GM12891 (cell line): ENCODE measurements at places on chromosomes 12 and 14.

DNA sequence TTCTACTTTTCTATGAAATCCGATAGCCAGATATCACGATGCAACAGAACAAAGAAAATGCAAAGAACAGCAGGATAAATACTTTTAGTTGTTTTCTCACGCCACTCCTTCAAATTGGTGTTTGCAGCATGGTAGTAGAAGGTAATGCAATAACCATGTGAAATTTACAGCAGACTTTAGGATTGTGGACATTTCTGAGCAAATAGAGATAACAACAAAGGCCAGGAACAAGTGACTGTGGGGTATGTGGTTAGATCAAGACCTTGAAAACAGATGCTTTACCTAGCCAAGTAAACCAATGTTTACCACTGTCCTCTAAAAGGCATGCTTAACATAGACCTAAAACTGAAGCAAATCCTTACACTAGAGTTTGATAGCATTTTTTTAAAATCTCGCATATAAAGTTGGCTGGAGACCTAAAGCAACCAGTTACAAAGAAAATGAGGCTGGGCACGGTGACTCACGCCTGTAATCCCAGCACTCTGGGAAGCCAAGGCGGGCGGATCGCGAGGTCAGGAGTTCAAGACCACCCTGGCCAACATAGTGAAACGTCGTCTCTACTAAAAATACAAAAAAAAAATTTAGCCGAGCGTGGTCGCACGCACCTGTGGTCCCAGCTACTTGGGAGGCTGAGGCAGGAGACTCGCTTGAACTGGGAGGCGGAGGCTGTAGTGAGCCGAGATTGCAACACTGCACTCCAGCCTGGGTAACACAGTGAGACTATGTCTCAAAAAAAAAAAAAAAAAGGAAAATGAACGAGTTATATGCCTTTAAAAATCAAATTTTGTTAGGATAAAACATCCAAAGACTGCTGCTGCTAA is 123.2 kb upstream of the FOXN3 start:
- no peak for DNase-seq

- DNase-seq = no peak
Observed at GRCh38 chr12:25058658-25059058, 109.8 kb upstream of the BCAT1 start.

- no peak for DNase-seq
Observed at GRCh38 chr14:57038689-57039088, 228.4 kb upstream of the OTX2 start.

DNA sequence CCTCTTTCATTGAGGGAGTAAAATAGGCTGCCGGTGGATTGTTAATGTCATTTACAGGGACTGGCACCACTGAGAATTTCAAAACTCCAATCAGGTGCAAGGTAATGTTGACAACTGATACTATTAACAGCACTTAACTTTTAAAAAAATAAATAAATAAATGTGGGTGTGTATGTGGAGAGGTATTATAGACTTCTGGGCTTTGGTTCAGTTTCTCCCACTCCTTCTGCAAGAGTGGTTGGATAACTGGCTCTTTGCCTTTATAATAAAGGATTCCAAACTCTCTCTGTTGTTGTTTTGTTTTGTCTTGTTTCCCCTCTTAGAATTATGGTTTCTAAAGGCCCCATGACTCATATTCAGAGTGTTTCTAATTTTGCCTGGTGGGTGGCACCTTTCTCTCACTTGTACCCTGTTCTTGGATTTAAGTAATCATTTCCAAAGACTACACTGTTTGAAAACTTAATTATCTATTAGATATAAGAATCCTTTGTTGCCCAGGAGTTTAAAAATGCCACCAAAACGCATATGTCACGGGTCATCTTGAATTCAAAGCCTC is 151.6 kb upstream of the ARID2 start:
- no peak for DNase-seq

GRCh38 chr14:94646481-94646880 is 34.3 kb downstream of the SERPINA3 start:
- DNase-seq = no peak

- no peak for DNase-seq
Observed at GRCh38 chr14:99803106-99803775, 10.0 kb downstream of the EML1 start.

- no peak for DNase-seq
Observed at GRCh38 chr14:40576880-40577478, 1029.7 kb upstream of the LRFN5 start.

GRCh38 chr12:107803092-107803491 is 28.6 kb downstream of the ASCL4 start:
- DNase-seq = no peak

DNA sequence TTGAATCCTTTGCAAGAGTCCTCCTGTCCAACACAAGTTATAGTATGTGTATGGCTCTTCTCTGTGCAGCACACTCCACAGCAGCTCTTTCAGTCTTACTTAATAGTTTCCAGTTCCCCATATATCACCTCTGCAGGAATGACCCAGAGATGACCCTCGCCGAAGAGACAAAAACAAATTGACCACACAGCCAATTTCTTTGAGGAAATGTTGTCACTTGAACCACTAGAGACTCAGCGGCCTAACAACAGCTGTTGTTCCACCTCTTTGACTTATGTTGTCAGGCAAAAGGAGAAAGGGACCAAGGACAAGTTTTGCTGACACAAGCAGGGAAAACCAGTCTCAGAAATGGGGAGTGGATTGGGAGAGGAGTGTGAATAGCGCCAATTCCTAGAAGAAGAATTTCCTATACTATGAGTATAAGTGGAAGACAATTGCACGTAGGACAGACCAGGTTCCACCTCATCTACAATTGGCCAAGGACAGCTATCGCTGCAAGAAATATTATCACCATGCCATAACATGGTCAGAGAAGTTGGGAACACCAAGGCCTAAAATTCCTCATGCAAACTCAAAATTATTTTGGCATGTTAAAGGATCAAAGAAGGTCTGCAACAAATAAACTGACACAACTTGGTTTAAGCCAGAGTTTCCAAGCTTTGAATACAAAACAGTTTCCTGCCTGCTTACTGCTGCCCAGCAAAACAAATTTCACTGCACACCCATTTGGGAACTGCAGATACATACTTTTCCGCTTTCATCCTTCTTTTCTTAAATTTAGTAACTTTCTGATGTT is 41.7 kb upstream of the ITPR2 start:
- no peak for DNase-seq

DNA sequence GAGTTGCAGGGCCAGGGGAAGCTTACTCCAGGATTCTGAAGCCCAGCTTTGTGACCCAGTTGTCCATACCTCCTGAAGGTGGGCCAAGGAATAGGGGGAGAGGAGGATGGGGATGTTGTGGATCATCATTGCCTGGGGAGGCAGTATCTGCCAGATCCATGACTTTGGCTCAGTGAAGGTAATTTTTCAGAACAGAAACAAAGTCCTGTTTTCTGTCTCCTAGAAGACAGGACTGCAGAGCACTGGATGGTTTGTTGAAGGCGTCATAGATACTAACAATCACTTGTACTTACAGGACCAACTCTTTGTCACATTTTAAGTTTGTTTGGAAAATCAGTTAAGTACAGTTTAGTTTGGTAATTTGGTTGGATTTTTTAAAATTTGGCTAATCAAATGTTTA is 38.4 kb downstream of the ANO6 start:
- no peak for DNase-seq

DNA sequence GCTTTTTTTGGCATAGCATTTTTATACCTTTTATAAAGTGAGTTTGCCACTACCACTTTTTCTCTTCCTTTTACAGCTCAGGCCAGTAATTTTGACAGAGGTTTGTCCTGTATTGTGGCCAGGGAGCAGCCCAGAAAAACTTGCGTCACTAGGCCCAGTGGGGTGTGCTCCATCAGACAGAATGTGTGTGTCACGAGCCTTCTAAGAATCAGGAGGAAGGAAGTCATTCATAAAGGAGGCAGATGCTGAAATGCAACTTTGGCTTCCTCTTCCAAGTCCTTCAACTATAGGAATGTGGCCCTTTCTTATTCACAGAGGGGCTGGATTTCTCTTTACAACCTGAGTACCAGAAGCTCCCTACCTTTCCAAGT is 10.1 kb upstream of the RAB35 start:
- no peak for DNase-seq

DNA sequence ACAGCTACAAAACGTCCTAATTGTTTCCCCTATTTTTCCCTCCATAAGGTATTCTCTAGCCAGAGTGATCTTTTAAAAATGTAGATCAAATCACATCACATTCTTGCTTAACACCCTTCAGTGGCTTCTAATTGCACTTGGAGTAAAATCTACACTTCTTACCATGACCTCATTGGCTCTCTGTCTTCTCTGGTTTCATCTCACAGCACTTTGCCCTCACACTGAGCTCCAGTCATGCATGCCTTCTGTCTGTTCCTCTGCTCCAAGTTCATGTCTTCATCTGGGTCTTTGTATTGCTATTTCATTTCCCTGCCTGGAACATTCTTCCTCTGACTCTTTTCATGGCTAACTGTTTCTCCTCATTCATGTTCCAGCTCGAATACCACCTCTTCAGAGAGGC is 220.4 kb upstream of the GARIN6 start:
- DNase-seq = no peak

GRCh38 chr12:113097716-113098440 is 37.7 kb downstream of the RASAL1 start:
- no peak for DNase-seq

DNA sequence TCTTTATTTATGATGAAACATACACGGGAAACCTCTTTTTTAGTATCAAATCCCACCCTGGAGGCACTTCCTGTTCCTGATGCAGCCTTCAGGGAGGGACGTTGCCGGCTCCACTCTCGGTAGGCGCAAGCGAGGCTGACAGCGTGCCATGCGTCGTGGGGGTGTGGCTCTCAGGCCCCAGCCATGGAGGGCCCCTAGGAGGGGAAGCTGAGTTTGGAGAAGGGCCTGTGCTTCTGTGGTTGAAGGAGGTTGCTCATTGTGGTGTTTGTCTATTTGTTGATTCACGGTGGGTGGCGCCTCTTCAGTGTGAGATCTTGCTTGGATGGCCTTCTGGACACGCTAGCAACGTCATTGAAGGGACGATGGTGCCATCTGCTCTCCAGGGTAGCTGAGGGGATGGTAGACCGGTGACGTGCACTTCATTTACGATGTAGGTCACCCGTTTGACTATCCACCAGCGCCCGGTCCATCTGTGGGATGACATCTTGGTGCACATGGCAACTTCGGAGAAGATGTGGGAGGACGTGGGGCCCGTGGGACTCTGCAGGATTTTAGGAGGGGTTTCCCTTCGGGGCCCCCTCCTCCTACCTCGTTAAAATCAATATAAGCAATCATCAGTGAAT is 126.3 kb upstream of the RTL1 start:
- DNase-seq = no peak

DNA sequence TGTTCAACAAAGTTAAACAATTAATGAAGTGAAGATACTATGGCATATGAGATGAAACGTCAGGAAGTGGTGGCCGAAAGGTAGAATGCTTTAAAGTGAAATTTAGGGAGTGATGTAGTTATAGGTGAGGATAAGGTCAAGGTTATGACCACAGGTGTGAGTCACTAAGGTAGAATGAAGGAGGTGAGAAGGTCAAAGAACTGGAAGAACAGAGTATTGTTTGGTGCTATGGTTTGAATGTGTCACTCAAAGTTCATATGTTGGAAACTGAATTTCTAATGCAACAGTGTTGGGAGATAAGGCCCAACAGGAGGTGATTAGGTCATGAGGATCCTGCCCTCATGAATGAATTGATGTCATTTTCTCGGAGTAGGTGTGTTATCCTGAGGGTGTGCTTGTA is 293.6 kb downstream of the NELL2 start:
- DNase-seq = no peak

GRCh38 chr12:131671276-131671675 is 39.6 kb upstream of the SFSWAP start:
- DNase-seq = no peak

- no peak for DNase-seq
Observed at GRCh38 chr12:12086973-12087692, 16.4 kb downstream of the BCL2L14 start.

- no peak for DNase-seq
Observed at GRCh38 chr12:122865268-122866231, 30.3 kb downstream of the HIP1R start.

- DNase-seq = no peak
Observed at GRCh38 chr12:96327889-96328288, 72.3 kb downstream of the CDK17 start.

GRCh38 chr12:126747530-126748149 is 1519.3 kb upstream of the TMEM132C start:
- no peak for DNase-seq

GRCh38 chr12:67038486-67038885 is 230.7 kb upstream of the CAND1 start:
- no peak for DNase-seq

- no peak for DNase-seq
Observed at GRCh38 chr12:82458101-82458500, 99.8 kb downstream of the METTL25 start.

DNA sequence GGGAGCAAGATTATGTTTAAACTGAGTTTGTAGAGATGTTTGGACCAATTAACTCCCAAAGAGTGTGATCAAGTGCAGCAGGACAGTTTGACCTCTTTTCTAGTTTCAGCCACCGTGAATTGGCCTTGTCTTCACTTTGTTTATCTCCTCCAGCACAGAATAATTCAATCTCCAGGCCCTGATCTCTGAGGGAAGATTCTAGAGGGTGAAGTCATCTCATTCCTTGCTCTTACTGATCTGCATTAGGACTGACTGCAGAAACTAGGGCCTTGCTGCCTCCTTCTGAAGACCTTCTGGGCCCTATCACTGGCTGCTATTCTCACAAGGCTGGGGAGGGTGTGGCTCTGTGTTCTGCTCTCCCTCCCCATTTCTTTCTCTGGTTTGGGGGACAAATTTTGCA is 29.4 kb downstream of the C12orf75 start:
- DNase-seq = no peak

DNA sequence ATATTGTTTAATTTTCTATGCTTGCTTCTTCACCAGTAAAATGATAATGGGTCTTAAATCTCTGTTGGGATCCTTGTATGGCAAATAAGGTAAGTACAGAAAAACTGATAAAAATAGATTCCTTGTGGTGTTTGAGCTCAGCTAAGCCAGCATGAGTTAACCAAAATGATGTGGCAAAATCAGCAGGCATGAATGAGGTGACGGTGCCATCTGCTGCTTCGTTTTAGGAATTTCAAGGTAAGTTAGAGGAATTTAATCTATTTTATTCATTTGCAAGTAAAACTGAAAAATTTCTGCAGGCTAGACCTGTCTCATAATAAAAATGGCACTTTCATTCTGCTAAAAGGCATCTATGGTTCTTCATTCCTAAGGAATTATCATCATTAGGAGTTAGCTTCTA is 10.0 kb upstream of the CLEC7A start:
- no peak for DNase-seq

- no peak for DNase-seq
Observed at GRCh38 chr12:23729359-23729758, 220.1 kb downstream of the SOX5 start.

DNA sequence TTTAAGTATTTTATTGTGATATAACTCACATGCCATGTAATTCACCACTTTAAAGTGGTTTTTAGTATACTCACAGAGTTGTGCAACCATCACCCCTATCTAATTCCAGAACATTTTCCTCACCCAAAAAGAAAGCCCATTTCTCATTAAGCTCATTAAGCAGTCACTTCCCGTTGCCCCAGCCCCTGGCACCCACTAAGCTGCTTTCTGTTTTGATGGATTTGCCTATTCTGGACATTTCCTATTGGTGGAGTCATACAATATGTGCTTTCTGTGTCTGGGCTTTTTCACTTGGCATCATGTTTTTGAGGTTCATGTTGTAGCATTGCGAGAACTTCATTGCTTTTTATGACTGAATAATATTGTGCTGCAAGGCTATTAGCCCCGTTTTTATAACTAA is 66.0 kb downstream of the ARL6IP4 start:
- DNase-seq = no peak
